ENCODE measurements at places on chromosomes 7 and 10.

- DNase-seq = no peak
These were observed 25.9 kb downstream of the VAX1 start for GRCh38 chr10:117112220-117112619.

DNA sequence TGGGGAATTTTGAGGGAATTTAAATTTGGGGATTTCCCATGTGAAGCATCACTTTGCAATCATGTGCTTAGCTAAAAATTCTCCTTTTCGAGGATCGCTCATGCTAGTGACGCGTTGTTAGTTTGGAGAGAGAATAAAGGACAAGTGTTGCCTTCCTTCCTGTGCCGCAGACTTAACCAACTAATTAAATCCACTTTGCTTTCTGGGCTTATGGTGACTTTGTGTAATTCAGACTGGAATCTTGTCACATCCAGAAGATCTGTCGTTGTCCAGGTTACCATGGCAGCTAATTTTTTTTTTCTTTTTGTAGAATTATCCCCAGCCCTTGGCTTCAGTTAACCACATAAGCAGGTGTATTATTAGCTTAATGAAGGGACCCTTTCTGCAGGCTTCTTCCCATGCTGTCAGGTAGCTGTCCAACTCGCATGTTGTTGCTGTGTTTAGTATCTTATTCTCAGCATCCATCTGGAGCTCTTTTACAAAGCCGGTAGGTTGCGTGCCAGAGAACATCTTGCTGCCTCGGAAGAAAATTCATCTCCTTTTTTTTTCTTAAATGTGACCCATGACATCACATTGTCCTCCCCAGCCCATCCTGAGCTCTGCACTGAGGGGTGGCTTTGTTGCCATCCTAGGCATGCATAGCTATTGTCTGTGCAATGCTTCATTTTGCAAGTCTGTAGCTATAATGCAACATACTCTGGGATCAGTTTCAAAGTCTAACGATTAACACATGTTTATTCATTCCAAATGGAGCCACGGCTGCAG, 47.2 kb upstream of the NRP1 start:
- no peak for DNase-seq

DNA sequence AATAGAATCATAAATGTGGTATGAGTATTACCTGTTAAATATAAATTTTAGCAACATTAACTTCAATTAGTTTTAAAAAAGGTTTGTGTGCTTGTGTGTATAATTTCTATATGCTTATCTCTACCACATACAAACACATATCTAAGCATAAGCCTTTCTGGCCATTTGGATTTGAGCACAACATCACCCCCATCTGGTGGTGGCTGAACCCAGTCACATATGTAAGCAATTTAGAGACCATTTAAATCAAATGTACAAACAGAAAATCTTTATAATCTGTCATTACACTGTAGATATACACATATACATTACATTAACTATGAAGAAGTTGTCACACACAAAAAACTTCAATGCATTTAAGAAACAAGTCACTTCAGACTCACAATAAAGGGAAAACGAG, 31.7 kb downstream of the GPR22 start:
- no peak for DNase-seq

DNA sequence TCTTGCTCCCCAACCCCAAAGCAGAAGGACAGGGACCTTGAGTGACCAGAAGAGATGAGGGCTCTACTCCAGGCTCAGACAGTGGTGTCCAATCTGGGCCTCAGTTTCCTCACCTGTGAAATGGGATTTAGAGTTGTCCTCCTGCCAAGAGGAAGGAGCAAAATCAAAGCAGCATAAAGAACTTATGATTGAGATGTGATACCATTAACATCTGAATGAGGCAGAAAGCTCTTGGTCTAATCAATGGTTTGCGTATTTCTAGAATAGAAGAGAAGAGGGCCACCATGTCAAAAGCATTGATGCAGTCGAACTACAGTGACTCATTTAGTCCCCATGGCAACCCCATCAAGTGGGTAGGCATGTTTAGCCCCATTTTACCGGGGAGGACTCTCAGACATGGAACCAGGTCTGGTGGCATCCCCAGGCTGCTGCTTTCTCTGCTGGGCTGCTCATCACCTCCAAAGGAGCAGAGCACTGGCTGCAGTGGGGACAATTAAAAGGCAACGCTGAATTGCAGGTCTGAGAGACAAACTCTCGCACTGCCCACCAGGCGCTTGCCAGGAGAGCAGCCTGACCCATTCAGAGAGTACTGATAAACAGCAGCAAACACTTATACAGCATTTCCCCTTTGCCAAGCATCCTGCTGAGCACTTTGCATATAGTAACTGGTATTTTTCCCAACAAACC, 175.9 kb downstream of the NEURL1 start:
- no peak for DNase-seq

DNA sequence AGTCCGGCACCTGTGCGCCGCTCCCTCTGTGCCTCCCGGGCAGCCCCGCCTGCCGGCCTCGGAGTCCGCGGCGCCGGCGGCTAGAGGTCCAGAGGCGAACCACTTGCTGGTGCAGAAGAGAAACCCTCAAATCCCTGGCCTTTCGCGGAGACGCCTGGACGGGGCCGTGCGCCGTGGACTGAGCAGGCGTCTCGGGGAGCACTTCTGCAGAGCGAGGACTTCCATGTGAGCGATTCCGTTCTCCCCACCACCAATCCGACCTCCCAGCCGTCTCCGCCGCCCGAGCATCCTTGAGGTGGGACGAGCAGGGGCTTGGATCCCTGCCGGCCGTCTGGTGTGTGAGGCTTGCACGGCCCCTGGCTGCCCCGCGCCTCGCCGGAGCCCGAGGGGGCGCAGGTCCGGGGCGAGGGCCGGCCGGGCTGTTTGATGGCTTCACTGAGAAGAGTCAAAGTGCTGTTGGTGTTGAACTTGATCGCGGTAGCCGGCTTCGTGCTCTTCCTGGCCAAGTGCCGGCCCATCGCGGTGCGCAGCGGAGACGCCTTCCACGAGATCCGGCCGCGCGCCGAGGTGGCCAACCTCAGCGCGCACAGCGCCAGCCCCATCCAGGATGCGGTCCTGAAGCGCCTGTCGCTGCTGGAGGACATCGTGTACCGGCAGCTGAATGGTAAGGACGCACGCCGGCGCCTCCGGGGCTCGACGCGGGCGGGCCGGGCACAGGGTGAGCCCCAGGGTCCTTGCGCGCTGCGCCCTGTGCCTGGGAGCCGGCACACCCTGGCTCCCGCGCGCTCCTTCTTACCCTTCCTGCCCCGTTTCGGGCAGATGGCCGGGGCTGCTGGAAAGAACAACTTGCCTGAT, 660 bp downstream of the GALNT17 start:
- DNase-seq = no peak
